ENCODE measurements at places on chromosomes 3 and 15.

- no peak for DNase-seq
Measured at GRCh38 chr3:12894629-12895028, 53.3 kb upstream of the RPL32 start.

GRCh38 chr15:65209701-65210643, 1.3 kb downstream of the CILP start:
- DNase-seq, result no peak

DNA sequence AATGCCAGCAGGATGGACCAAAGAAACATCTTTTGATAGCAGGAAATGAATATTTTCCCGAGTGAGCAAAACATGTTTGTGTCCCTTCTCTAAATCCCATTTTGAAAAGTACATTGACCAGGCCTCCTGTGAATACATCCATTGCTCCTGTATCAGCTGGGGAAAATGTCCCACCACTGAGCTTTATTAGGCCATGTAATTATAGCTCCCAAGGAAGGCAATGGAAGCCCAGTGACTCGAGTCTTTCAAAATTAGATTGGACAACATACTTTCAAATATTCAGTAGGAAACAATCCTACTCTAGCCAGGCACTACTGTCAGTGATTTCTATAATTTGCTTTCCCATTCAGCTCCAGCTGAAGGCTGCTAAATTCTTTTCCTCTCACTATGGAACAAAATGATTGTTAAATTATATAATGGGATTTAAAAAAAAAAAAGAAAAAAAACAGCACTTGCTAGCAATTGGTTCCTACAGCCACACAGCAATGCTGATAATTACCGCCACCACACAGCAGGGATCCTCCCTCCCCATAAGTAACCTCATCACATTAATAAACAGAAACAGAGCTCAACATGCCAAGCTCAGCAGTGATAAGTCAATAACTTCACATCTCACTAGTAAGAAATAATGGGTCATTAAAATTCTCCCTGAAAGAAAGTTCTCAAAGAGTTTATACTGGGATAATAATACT, 172.4 kb upstream of the SLC2A2 start:
- DNase-seq, result no peak

DNA sequence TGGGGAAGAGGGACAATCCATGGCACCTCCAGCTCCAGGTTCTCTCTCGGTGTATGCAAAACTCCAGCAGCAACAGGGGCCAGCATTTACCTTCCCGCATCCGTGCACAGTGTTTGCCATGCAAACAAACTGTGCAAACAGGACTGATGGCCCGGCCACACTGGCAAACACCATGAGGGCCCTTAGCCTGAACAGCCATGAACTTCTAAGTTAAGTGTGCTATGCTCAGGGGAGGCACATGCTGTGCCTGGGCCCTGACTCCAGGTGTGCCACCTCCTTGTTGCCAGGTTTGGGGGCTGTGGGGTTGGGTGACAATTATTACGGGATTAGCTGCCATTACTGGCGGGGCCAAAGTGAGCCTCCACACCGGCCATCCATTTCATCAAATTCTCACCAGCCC, 57.5 kb downstream of the CACNA2D2 start:
- DNase-seq, result no peak

DNA sequence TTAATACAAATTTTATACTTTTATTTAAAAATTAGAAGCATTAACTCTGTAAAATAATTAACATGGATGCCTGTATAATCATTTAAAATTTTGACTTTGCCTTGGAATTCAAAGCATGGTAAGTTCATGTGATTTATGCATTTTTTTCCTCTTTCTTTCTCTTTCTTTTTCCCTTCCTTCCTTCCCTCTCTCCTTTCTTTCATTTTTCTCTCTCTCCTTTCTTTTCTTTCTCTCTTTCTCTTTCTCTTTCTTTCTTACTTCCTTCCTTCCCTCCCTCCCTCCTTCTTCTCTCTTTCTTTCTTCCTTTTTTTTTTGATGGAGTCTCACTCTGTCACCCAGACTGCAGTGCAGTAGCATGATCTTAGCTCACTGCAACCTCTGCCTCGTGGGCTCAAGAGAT, 53.8 kb upstream of the P3H2 start:
- no peak for DNase-seq

DNA sequence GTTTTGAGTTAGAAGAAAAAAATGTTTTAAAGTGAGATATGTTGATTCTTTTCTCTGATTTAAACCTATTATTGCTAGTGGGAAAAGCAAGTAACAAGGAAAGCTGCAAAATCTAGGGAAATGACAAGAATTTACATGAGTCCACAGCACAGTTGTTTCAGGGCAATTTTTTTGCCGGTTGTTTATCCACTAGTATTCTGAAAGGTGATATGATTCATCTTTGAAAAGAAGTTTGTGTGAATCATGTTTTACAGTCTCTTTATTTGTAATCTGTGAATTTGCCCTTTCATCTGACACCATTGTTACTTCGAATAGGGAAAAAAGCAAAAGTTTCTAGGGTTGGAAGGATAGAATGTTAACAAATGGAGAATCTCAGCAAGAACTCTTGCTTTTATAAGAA, 894.7 kb downstream of the OTOL1 start:
- no peak for DNase-seq

DNA sequence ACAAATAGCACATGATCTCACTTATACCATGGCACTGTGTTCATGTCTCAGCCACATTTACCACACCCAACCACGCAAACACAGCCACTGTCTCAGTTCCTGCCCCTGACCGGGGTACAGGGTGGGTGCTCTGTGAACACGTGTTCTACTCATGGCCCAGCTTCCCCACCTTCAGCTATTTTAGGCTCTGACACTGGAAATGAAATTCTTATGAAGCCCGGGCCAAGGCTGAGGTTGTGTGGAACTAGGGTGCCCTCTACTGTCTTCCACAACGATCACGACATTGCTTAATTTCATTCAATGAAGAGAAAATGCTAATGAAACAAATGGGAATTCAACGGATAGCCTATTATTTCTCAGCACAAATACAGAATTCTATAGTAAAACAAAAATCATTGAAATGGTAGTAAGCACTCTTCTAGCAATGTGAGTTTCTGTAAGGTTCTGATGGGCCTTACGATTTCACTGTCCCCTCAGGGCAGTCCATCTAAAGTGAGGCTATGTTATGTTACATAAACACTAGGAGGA, 2.1 kb upstream of the GABRA5 start:
- peak; percentile 11 for DNase-seq

- DNase-seq, result peak; percentile 80
Measured at GRCh38 chr3:13518516-13518953, 30.4 kb upstream of the FBLN2 start.

DNA sequence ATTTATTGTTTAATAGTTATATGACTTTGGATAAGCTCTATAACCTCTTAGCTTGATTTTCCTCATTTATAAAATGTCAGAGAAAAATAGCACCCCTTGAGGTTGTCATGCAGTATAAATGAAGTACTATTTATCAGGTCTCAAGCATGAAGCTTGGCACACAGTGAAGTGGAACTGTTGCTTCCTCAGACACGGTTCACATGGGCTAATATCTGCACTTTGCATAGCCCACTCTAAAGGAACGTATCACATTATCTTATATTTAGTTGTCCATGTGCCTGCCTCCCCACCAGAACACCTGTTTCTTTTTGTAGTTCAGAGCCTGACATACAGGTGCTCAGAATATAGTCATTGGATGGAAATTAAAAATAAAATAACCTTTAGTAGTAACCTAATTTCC, 273.7 kb downstream of the SOX2 start:
- DNase-seq, result no peak

GRCh38 chr15:67110361-67110781, 45.0 kb downstream of the SMAD3 start:
- no peak for DNase-seq

DNA sequence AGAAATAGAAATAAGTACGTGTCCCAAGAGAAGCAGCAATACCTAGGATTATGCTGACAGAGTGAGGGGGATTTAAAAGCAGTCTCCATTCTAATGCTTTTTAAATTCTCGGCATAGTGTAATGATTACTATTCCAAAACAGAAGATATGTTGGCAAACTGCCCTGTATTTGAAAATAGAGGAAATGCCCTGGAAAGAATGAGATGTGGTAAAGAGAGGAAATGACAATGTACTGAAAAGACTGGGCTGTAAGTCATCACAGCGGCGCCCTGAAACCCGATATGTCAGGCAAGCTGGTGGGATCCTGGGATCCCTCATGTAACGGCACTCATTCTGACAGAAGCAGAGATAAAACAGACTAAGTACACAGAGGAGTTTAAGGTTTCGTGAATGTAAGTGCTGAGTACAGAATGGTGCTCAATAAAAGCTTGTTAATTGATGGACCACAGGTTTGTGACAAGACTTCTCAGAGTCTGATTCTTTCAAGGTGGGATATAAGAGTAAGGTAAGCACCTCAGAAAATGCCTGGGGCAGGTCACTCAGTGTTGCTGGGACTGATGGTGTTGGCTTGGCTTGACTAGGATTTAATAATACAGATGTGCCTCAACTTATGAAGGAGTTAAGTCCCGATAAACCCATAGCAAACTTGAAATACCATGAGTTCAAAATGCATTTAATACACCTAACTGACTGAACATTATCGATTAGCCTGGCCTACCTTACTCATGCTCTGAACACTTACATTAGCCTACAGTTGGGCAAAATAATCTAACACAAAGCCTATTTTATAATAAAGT, 91.4 kb downstream of the NFKBIZ start:
- peak; percentile 60 for DNase-seq
